ENCODE measurements at places on chromosomes 16 and 17. TPM values are rescaled to one million over a fixed set of nuclear protein-coding genes. Genes with fewer than 3 reads are reported as not detected.

DNA sequence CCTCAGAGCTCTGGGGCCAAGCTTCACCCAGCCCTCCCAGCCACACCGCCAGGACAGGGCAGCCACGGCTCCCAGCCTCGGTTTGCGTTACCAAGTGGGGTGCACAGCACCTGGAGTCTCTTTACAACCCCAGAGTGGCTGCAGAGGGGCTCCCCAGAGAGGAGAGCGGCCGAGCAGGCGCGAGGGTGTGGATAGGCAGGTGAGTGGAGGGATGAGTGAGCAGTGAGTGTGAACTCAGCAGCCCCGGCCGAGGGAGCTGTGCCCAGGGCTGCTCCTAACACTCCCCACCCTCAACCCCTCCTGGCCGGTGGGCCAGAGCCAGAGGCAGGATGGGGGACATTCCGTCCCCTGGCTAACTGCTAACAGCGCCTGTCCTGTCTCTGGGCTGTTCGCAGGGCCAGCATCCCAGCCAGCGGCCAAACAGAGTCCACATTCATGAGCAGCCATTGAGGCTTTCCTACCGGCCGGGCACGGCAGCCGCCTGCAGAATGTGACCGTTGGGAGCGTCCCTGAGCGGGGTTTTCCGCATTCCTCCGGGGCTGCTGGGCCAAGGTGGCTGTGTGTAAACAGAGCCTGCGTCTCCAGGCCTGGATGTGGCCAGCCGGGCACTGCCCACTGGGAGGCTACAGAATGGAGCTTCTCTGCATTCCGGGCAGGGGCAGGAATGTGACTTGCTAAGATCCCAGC is 5.3 kb downstream of the ZNF469 start:
- ATAC-seq, result peak; percentile 66

- ATAC-seq, result no peak
These were observed 42.0 kb upstream of the MMD start for GRCh38 chr17:55463600-55463999.

The TBC1D3K gene
- total RNA-seq, result not detected

The TMEM88 gene
- total RNA-seq, result 1.7 TPM

The PERCC1 gene
- not detected for total RNA-seq

DNA sequence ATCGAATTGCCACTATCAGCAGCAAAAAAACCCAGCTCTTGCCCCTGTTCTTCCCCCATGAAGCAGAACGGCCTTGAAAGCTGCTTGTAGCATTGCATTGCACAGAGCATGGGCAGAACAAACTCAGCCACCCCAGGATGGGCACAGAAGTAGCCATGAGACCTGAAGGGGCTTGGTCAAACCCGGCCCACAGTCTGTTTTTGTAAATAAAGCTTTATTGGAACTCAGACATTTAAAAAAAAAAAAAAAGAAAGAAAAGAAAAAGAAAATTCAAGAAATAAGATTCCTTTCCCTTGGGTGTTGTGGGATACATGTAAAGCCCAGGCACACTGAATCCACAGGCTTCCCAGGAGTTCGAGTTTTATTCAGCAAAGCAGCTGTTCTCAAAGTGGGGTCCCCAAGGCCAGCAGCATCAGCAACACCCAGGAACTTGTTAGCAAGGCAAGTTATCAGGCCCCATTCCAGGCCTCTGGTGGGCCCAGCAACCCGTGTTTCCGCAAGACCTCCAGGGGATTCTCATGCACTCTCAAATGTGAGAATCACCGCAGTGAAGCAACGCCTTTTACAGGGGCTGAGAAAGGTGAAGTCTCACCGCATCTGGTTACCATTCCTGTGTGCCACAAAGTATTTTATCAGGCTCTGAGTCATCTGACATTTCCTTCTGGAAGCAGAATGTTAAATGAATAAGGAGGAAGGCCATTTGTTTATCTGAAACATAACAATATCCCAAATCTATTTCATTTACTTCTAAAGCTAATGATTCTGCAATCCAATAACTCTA is 108.2 kb downstream of the SLC39A11 start:
- no peak for ATAC-seq

The HMOX2 gene
- total RNA-seq, result 46.6 TPM

The AURKB gene
- 22.0 TPM for total RNA-seq

GRCh38 chr17:12789075-12789480 is 220 bp upstream of the ARHGAP44 start:
- no peak for ATAC-seq

GRCh38 chr17:57099165-57099564 is 14.1 kb downstream of the AKAP1 start:
- no peak for ATAC-seq

DNA sequence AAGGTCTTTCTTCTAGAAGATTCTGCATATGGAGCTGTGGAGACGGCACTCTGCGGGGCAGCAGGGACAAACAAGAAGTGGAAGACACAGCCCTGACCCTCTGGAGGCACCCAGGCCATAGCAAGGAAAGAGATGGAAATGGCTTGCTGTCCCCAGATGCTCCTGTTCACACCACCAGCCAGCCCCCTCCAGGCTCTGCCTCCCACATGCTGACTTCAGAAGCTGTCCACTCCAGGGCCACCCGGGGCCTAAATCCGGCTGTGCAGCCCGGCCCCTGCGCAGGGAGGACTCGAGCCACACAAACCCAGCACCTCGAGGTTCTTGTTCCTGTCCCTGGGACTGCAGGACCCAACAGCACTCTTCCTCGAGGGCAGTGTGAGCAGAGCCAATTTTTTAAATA is 16.6 kb downstream of the RBFOX3 start:
- no peak for ATAC-seq

- ATAC-seq, result peak; percentile 67
These were observed 51.2 kb upstream of the DHX40 start for GRCh38 chr17:59513934-59514841.

All from esophagus mucosa (tissue), 1 donor.